M059J (cell line): ENCODE measurements at places on chromosomes 2 and 18. TPM values are rescaled to one million over a fixed set of nuclear protein-coding genes. Genes with fewer than 3 reads are reported as not detected.

NPPC gene
- not detected in 2 replicates for total RNA-seq

TNS1 gene
- total RNA-seq, result 2.6 and 3.5 TPM in 2 replicates

SNORC gene
- 0.52 and 0.71 TPM in 2 replicates for total RNA-seq

ANKRD62 gene
- total RNA-seq, result not detected in 2 replicates

AQP12B gene
- not detected in 2 replicates for total RNA-seq

TMEM247 gene
- total RNA-seq, result not detected in 2 replicates

DNA sequence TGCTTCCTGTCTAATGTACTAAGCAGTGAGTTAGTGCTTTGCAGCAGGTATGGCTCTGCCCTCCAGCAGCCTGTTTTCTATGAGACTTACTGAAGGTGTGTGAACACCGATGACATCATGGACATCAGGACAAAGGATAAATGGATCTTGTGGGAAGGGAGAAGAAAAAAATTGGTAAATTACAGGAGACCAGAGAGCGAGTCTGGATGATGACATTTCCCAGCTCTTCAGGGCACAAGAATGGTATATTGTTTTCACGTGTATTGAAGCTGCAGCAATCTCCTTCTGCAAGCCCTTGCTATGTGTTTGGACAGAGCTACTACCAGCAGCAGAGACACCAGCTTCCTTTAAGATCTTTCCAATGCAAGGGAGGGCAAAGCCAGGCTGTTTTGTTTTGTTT is 47.2 kb downstream of the DCC start:
- DNase-seq, result no peak

DNA sequence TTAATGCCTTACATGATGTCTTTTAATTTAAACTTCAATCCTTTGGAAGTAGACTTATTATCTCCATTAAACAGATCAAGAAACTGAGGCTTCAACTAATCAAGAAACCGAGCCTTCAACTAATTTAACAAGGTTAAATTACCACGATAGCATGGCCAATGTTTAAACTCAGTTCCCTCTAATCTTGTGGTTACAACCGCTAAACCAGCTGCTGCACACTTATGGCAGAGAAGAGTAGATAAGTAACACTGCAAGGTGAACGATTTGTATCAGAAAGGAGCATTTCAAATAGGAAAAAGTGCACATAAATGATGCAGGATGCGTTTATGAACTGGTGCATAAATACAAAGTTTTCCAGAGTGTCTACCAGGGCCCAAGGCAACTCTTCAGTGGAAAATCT is 144.6 kb upstream of the CAVIN2 start:
- no peak for DNase-seq

- DNase-seq, result peak; percentile 77
These were observed at the start of gene FHOD3 for GRCh38 chr18:36297417-36298125. Gene FHOD3, plus strand, starts transcription at chr18:36297713. Its CDS starts 123 bp downstream, at chr18:36297836.

GRCh38 chr2:102778260-102778659 is 16.4 kb downstream of the TMEM182 start:
- DNase-seq, result no peak

GRCh38 chr2:239108459-239108858 is 260.6 kb downstream of the TWIST2 start:
- no peak for DNase-seq

DNA sequence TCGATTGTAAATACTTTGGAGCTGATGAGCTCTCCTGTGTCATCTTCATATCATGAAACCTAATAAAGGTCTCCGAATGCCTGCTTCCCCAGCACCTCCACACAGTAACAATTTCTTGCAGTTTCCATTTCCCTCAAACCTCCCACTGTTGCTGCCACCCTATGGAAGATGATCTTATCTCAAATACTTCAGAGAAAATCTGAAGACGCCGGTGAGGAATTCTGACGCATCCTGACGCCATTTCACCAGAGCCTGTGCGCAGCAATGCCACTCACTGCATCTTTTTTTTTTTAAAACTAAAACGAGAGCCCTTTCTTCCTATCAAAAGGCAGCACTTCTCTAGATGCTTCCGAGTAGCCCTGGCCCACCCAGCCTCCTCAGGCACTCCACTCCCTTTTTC is 31.9 kb upstream of the GNAL start:
- DNase-seq, result peak; percentile 27

- DNase-seq, result no peak
These were observed 208.1 kb upstream of the RND3 start for GRCh38 chr2:150695451-150696135.

DNA sequence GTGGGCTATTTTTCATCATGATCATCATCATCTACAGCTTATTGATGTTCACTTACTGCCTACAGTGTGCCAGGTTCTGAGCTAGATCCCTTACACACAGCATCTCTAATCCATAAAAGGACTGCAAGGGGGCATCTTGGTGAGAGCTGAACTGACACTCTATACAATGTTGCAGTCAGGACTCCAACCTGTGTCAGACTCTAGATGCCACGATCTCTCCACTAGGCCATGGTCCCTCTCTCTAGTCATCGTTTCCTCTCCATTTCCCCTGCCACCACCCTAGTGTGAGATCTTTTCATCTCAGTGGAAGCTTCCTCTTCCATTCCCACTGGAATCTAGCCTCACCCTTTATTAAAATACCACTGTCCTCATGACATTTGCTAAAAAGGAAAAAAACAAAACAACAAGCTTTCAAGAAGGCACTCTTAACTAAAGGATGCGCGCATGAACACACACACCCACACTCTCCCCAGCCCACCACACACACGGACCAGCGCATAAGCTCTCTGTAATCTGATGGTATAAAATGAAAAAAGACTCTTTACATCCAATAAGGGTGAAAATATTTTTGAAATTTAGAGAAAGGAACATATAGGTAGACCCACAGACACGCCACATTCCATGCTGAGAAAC is 93.4 kb upstream of the THOC1 start:
- DNase-seq, result no peak

DNA sequence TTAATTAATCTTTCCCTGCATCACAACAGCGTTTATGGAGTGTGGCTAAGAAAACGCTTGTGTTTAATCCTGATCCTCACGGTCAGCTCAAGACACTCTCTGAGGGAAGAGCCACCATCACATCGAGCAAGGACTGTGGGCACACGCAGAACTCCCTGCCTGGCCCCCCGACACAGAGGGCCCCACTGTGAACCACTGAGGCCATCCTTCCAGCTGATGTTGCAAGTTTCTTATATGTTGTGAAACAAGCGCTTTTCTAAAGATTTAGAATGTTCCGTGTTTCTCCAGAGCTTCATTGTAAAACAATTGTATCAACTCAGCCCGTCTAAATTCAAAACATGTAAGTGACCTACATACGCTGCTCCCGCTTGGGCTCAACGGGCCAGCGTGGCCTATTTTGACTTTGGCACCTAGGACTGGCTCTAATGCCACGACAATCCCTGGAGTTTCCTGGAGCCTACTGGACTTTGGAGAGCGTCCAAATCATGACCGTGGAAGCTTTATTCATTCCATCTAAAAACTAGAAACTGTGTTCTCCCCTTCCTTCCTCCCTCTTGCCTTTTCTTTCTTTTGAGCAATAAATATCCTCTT is 34.9 kb downstream of the SERPINE2 start:
- DNase-seq, result no peak

- DNase-seq, result no peak
These were observed 27.0 kb upstream of the ST3GAL5 start for GRCh38 chr2:85915606-85916303.

DNA sequence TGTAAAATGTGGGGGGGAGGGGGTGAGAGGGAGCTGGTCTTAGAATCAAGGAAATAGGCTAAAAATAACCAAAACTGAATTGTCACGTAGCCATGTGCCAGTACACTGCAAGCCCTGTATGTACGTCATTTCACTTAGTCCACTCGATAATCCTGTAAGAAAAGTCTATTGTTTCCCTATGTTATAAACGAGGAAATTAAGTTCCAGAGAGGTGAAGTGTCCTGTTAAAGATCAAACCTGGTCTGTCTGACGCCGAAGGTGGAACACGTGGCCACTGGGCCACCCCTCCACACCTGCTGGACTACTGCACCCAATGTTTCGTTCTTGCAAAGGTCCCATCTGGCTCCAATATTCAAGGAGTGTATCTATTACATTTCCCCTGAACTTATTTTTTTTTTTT is 29.6 kb downstream of the TFCP2L1 start:
- no peak for DNase-seq

- peak; percentile 85 for DNase-seq
These were observed 16.8 kb upstream of the CRIM1 start for GRCh38 chr2:36338827-36339145.

GRCh38 chr18:62996566-62996965 is 281.2 kb downstream of the PHLPP1 start:
- no peak for DNase-seq
